ENCODE measurements at places on chromosomes 13 and 19.

GRCh38 chr13:52665325-52665724, 12.7 kb downstream of the SUGT1 start:
- no peak for DNase-seq

GRCh38 chr19:4267901-4268815, 10.9 kb upstream of the SHD start:
- no peak for DNase-seq

- DNase-seq, result no peak
Measured at GRCh38 chr19:10318807-10319682, 3.2 kb upstream of the FDX2 start.

GRCh38 chr19:42278452-42279154, 9.6 kb downstream of the CIC start:
- no peak for DNase-seq

GRCh38 chr13:111905609-111905945, 161.4 kb upstream of the SOX1 start:
- DNase-seq, result no peak

- DNase-seq, result no peak
Measured at GRCh38 chr19:36169084-36169760, 17.0 kb upstream of the COX7A1 start.

- no peak for DNase-seq
Measured at GRCh38 chr19:47540748-47541147, 25.9 kb upstream of the NAPA start.

DNA sequence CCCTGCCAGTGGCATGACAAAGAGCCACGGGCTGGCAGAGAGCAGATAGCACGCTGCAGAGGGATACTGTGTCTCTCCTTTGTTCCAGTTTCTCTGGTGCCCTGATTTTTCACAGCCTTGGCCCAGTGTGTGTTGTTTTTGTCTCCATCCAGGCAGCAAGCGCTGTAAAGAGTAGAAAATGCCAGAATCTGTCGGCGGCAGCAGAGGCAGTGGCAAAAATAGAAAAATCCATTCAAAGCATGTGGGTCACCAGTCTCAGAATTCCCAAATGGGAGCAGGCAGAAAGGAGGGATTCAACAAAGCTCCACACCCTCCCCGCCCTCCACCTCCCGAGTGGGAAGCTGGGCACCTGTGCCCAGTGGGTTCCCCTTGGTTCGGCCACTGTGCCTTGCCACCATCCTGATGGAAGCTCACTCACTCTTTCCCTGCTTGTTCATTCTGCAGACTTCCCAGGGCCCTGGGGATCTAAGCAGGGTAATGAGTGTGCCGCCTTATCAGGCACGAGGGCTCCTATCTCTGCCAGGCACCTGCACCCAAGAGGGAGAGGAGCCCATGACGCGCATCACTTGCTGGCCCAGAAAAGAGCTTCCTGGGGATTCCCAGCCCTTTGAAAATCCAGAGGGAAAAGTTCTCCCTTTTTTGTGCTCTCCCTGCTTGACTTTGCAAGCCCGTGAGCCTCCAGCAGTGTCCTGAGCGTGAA, 416.9 kb downstream of the IRS2 start:
- DNase-seq, result no peak

GRCh38 chr13:81609335-81609734, 1268.4 kb upstream of the SPRY2 start:
- no peak for DNase-seq

- DNase-seq, result peak; percentile 97
Measured at GRCh38 chr19:51531349-51532315, at the start of gene SIGLEC6. SIGLEC6 (minus strand) TSS chr19:51531670; CDS start chr19:51531648, 22 bp downstream.

DNA sequence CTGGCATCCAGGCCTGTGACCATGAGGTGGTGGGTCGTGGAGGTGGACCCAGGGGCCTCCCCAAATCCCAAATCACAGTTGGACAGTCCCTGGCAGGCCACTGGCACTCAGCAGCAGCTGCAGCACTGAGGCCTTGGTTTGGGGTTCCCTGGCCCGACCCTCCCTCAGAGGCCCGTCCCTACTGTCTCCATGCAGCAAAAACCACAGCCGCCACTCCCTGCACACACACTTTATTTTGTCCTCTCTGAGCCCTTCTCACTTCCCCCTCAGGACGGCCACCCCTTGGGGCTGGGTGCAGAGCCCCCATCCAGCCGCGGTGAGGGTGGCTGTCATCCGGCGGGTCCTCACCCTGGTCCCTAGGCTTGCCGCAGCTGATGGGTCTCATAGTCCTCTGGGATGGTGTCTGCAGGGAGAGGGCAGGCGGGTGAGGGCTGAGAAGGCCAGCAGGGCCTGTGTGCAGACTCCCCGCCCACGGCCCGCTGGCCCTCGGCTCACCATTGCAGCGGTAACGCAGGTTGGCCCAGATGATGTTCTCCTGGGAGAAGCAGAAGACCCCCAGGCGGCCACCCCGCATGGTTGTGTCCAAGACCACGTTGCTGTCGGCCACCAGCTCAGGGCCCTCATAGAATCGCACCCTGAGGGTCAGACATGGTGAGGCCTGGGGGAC, 8.4 kb downstream of the COMP start:
- peak; percentile 60 for DNase-seq

DNA sequence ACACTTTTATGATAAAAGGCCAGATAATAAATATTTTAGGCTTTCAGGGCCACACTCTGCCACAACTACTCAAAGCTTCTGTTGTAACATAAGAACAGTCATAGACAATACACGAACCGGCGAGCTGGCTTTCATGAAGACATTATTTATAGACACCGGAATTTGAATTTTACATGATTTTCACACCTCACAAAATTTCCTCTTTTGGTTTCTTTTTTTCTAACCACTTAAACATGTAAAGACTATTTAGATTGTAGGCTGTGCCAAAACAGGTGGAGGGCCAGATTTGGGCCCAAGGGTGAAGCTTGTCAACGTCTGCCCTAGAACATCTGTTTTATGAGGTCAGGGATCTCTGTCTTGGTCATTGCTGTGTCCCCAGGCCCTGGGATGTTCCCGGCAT, 29.7 kb upstream of the FXYD3 start:
- no peak for DNase-seq

Data from MV-4-11 (cell line).